Fibroblast of skin of back (primary cell): ENCODE measurements at places on chromosomes 1 and 21.
A peak's percentile ranks its signal among the peaks of the same experiment; 100 is the strongest.

DNA sequence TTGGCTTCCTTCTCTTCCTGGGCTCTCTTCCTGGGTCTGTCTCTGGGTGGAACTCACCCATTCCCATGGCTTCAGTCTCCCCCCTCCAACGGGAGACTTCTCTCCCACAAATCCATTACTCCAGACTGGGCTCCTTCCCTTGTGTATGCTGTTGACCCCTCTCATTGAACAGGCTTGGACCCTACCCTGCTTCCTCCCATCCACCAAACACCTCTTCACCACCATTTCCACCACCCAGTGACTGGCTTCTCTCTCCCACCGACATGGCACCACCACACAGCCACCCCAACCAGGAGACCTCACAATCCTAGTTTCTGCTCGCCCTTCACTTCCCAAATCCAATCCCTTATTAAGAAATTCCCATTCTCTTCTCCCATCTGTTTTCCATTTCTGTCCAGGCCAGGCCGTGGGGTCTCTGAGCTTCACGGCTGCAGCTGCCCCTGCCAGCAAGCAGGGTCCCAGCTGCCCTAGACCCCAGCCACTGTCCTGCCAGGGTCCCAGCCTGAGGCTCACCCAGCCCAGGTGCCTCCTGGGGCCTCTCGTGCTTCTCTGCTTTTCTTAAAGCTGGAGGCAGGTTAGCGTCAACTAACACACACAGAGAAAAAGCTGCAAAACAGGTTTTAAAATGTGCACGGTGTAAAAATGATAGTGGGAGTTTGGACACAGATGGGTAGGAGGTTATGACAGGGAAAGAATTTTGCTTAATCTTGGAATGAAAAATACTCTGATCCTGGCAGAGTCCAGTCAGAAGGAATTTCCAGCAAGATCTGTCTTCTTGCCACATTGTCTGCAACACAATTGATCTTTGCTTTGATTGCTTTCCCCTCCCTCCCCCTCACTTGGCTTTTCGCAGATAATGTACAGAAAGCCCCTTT, 383.8 kb upstream of the VAMP3 start:
- no peak for DNase-seq

DNA sequence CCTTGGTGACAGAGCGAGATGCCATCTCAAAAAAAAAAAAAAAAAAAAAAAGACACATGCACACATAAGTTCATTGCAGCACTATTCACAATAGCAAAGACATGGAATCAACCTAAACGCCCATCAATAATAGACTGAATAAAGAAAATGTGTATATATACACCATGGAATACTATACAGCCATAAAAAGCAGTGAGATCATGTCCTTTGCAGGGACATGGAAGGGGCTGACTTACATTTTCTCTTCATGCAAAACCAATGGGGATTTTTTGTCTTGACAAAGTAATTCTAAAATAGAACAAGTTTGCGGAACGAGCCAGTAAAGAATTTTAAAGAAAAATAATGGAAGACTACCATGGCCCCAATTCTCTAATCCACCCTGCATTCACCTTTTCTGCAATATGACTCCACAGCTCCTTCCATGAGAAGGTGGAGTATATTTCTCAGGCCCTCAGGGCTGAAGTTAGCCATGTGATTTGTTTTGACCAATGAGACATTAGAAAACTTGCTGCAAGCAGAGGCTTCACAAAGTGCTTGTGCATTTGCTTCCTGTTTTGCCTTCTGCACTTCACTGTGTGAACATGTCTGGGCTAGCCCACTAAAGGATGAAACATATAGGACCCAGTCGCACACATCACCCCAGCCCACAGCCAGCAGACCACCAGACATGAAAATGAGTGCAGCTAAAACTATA, 78.8 kb upstream of the NR5A2 start:
- DNase-seq, result peak; percentile 15

- DNase-seq, result no peak
Observed at GRCh38 chr1:43548285-43549271, 17.9 kb downstream of the PTPRF start.

GRCh38 chr1:244191581-244191980, 140.5 kb downstream of the ZBTB18 start:
- no peak for DNase-seq

GRCh38 chr1:32906654-32907053, 5.5 kb upstream of the TMEM54 start:
- no peak for DNase-seq

DNA sequence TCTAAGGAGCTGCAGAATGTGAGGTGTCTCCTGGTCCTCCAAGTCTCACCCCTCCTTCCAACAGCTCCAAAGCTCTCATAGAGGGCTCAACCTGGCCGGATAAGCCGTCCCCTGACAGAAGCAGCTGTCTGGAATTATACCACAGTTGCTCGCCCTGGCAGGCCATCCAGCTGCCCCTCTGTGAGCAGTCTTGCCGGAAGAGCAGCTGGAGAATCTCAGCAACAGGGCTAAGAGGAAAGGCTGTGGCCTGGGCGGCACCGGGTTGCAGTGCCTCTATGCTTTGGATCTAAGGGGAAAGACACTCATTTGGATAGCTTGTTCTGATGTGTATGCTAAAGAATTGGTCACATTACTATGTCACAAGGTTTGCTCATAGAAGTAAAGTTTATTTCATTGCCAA, 12.4 kb downstream of the TMCC2 start:
- no peak for DNase-seq

DNA sequence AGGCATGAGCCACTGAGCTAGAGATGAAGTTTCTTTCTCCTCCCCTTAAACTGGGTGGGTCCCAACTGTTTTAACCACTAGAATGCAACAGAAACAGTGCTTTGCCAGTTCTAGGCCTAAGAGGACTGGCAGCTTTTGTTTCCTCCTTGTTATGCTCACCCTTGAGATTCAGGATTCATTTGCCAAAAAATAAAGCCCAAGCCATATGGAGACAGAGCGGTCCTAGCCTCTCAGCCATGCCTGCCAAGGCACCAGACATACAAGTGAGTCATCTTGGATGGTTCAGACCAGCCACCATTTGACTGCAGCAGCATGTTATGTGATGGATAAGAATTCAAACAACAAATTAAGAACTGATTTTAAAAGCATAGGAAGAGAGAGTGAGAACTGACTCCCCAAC, 38.1 kb upstream of the STUM start:
- peak; percentile 7 for DNase-seq

- peak; percentile 12 for DNase-seq
Observed at GRCh38 chr1:175757381-175758015, 14.1 kb upstream of the TNR start.

DNA sequence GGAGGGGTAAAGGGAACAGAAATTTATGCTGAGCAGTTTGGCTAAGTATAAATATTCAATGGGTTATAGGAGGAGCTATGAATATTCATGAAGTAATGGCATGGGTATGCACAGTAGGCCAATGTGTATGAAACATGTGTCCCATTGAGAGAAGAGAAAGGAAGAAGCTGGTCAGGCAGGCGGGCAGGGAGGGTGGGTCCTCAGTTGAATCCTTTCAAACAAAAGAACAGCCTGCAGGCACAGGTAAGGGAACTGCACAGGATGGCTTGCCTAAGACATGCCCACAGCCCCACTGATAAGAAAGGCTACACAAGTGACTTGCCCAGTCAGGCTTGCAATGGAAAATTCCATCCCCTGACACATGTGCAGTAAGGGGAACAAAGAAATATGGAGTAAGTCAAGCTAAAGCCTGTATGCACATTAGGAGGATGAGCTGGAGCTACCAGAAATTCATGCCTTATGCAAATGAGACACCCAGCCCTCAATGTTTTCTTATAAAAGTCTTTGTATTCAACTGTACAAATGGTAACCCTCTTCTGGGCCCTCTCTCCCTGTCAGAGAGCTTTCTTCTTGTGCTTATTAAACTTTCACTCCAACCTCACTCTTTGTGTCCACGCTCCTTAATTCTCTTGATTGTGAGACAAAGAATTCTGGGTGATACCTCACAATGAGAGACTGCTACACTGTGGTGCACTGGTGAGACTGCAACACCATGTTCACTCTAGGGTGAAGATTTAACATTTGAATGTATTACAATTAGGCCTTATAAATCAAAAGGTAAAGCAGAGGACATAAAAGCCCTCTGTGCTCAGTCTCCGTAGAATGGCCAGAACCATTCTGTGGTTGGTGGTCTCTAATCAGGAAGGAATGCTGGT, 96.5 kb downstream of the ATP1B1 start:
- DNase-seq, result no peak

DNA sequence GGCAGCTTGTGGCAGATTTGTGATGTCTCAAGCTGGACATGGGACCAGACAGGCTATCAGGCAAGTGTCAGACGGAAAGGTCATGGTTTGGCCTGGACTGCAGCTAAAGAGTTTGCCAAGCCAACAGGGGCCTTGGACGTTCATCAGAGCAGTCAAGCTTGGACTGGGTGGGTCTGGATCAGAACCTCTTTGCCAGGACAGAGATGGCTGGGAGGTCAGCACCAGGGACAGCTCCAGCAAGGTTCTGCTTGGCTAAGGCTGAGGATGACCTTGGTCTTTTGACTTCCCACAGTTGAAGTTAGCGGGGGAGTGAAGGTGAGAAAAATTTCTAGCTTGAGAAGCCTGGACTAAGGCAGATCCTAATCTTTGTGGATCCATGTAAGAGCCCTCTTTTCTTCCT, 68.1 kb downstream of the GRIK3 start:
- no peak for DNase-seq

DNA sequence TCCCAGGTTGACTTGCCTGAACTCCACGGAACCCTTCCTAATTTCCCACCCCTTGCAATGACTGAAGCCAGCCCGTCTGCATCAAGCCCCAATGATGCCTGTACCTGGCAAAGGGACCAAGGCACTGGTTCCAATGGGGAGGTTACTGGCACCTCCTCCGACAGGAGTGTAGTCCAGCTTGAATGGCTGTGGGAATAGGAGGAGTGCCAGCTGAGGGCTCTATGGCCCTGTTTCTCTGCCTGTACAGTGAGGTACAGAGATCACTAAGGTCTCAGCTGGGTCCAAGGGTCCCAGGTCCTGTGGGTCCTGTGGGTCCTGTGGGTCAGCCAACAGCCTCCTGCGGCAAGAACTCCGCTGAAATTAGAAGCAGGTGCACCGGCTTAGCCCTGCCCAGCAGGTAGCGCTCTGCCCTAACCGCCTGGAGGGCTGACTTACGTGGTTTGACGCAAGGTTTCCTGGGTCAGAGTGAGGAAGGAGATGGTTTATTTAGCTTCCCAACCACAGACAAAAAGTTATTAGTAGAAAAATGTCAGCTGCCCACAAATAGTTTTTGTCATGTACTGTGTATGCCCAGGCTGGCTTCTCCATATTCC, 9.9 kb upstream of the SPRR4 start:
- DNase-seq, result no peak

DNA sequence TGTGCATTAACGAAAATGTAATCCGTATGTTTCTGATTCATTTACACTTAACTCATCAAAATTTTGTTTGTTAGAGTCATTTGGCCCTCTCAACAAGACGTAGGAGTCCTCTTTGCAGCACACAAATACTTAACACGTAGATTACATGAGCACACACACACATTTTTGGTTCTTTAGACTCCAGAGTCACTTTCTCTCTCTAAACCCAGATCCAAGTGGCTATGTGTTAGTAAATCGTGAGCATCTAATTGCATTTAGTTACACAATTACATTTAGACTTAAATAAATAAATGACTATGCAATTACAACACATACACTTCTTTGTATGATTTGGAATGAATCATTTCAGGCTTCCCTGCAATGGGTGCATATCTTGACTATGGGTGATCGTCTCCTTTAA, 109.0 kb upstream of the GREM2 start:
- DNase-seq, result no peak

- DNase-seq, result no peak
Observed at GRCh38 chr1:178781533-178782330, 56.7 kb downstream of the RALGPS2 start.

DNA sequence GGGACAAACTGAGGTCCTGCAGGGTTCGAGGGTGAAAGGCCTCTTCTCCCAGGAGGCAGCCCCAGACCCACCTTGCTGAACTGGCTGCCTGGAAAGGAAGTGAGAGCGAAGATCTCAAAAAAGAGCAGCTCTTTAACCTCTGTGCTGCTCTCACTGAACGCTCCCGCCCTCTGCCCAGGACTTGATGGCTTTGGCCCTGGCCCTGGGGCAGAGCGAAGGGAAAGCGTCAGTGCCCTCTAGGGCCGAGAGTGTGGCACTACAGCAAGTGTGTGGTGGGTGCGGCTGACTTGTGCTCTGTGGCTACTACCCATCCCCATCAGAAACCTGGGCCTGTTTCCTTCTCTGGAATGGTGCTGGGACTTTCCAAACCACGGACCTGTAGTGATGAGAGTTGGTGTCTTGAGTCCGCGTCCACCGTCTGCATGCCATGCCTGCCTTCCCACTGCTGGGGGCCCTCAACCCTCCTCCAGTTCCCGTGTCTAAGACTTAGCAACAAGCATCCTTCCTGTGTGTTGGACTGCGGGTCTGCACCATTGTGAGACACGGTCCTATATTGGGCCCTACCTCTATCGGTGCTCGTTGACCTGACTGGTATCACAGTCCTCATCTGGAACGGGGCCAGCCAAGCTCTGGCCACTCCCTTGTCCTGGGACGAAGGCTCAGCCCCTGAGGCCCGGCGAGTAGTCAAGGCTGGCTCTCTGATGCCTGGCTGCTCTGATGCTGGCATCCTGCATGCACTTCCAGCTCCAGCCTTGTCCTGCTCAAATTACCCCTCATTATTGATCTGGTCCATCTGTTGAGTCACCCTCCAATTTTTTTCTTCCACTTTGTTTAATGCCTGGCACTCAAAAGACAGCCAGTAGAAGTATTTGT, 180.3 kb downstream of the DISC1 start:
- peak; percentile 47 for DNase-seq

- DNase-seq, result no peak
Observed at GRCh38 chr1:3141129-3141528, 72.1 kb downstream of the PRDM16 start.

DNA sequence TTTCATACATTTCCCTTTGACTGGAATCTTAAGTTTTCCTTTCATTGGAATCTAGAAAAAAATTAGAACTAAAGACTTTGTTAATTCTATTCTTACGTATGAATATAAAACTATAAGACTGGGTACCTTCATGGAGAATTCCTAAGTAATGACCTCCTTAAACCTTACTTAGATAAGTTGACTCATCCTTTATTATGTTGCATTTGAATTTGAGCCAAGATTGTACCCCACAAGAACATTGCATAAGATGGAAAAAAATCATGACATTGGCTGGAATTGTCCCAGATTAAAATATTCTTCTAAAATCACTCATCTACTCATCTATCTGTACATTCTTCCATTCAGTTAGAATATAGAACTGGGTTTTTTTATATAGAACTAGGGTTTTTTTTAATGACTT, 137.4 kb downstream of the C1orf21 start:
- peak; percentile 46 for DNase-seq

DNA sequence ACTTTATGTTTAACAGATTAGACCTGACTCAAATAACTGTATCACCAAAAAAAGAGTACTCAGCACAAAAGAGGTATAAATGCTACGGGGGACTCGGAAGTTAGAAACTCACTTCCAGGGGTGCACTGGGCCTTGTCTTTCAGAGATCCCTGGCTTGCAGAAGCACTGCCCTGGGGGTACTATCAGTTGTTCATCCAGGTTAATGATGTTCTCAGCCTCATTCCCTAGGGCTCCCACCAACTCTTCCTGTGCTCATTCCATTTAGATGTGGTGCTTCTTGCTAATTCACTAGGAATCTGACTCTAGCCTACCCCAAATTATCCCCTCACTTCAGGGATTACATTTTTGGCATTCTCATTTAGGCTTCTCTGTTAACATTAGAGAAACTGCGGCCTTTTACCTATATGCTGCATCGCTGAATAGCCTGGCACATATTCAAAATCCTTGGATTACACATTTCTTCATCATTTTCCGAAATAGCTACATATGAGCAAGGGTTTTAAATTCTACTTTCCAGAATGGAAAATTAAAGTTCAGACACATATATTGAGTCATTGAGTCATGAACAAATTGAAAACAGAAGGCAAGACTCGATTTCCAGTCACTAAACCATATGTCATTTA, 338.5 kb downstream of the KCTD3 start:
- DNase-seq, result peak; percentile 17
